ENCODE measurements at places on chromosomes 2 and 18. TPM values are rescaled to one million over a fixed set of nuclear protein-coding genes. Genes with fewer than 3 reads are reported as not detected.

Gene SCN1A
- 0.09 TPM for total RNA-seq

Gene DSG4
- not detected for total RNA-seq

Gene ZAP70
- not detected for total RNA-seq

Gene SH3RF3
- 8.4 TPM for total RNA-seq

All from fibroblast of the aortic adventitia (primary cell).